Activated CD8-positive, alpha-beta memory T cell treated with anti-CD3 and anti-CD28 coated beads, Interleukin-2, amount 10 ng/mL, durations not matched to agents 7 days and 5 days (primary cell): ENCODE measurements at places on chromosomes 5 and 9. TPM values are rescaled to one million over a fixed set of nuclear protein-coding genes. Genes with fewer than 3 reads are reported as not detected.

The IL11RA gene
- total RNA-seq = 26.5 TPM

DNA sequence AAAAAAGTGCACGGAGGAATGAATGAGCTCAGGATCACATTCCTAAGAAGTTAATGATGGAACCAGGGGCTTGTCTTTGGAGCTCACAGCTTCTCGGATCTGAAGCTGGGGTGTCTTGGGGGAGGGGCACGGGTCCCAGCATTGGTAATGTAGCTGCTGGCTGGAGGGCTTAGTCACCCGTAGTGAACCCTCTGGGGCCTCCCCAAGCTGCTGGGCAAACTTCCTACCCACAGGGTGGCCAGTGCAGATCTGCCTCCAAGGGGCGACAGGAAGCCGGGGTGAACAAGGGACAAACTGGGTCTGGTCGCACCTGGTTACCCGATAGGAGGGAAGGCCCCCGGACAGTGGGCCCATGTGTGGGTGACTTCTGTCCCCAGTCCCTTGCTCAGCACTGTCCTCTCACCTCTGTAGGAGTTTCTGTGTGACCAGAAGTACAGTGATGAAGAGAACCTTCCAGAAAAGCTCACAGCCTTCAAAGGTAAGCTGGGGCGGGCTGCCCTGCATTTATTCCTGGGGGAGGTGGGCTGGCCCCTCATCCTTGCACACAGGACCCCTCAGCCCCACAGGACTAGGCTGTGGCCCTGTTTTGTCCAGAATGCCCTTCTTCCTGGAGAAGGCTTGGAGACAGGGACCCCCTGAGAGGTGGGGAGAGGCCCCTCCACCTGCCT, 14.1 kb upstream of the NUP214 start:
- no peak for DNase-seq
- H3K27ac ChIP-seq = no peak overlapping the region
- no peaks in the 10 kb centered on the region for H3K4me1 ChIP-seq
- H3K4me3 ChIP-seq = no peak overlapping the region
- H3K27me3 ChIP-seq = peaks cover 4% of the 10 kb centered on the region

The REEP2 gene
- total RNA-seq = 5.4 TPM

The DOCK8 gene
- total RNA-seq = 389 TPM

- no peak overlapping the region for H3K27ac ChIP-seq
- H3K36me3 ChIP-seq = no peaks in the 10 kb centered on the region
- no peak overlapping the region for H3K4me3 ChIP-seq
- peaks cover 28% of the 10 kb centered on the region for H3K27me3 ChIP-seq
These were observed 21.3 kb upstream of the VLDLR start for GRCh38 chr9:2600307-2600706.

GRCh38 chr5:178155065-178155464, 1.4 kb upstream of the NHP2 start:
- H3K27me3 ChIP-seq = no peaks in the 10 kb centered on the region
- H3K27ac ChIP-seq = no peak overlapping the region
- no peak for DNase-seq
- no peak overlapping the region for H3K4me3 ChIP-seq
- H3K4me1 ChIP-seq = peaks cover 30% of the 10 kb centered on the region

The FOXD1 gene
- 0.59 TPM for total RNA-seq

GRCh38 chr5:143124593-143124992, 278.9 kb downstream of the NR3C1 start:
- H3K27me3 ChIP-seq = no peaks in the 10 kb centered on the region
- H3K27ac ChIP-seq = no peak overlapping the region
- DNase-seq = no peak
- peaks cover 17% of the 10 kb centered on the region for H3K4me1 ChIP-seq
- H3K36me3 ChIP-seq = peaks cover 21% of the 10 kb centered on the region
- no peak overlapping the region for H3K4me3 ChIP-seq

The PHYHD1 gene
- 0.47 TPM for total RNA-seq
